GM10248 (cell line): ENCODE measurements at places on chromosomes 11 and 22.

DNA sequence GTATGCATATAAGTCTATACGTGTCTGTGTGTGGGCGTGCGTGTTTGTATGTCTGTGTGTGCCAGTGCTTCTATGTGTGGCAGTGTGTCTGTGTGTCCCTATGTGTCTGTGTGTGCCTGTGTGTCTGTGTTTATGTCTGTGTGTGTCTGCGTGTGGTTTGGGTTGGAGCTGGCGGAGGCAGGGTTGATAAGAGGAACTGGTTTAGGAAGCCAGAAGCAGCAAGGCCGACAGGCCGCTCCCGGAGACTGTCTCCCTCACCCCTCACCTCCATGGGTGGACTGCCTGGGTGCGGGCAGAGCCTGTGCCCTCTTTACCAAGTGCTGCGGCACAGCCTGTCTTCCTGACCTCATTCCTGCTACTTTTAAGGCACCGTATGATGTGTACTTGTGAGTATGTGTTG is 327.1 kb upstream of the B3GAT1 start:
- DNase-seq, result no peak

DNA sequence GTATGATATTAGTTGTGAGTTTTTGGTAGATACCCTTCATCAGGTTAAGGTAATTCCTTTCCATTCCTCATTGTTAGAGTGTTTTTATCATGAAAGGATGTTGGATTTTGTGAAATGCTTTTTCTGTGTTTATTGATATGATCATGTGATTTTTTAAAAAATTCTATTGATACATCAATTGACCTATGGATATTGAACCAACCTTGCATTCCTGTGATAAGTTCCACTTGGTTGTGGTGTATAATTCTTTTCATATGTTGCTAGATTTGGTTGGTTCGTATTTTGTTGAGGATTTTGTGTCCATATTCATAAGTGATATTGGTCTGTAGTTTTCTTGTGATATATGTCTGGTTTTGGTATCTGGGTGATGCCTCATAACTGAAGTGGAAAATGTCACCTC is 6.7 kb downstream of the ANKRD13D start:
- DNase-seq, result no peak

- peak; percentile 80 for DNase-seq
Measured at GRCh38 chr11:32829680-32830412, at the start of gene PRRG4. PRRG4 (plus strand) TSS chr11:32829927; CDS start chr11:32830530, 603 bp downstream.

DNA sequence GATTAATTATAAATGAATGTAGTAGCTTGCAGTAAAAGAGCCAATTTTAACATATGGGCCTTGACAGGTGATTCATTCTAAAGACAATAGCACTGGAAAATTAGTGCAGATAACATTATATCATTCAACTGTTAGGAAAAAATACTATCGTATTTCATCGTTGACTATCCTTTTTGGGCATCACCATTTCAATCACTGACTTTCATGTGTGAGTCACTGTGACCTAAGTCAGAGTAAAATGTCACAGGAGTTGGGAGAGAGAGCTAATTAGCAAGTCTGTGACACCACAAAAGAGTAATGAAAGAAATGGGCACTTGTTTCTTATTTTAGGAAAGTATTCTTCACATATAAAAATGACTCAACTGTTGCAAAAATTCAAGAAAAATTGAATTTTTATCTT is 253.8 kb upstream of the CNTN5 start:
- DNase-seq, result no peak

GRCh38 chr11:102874852-102875251 is at the start of gene MMP12:
MMP12 (minus strand) TSS chr11:102874982; CDS start chr11:102874937, 45 bp downstream.
- no peak for DNase-seq

- DNase-seq, result no peak
Measured at GRCh38 chr11:75380716-75381420, 18.4 kb upstream of the RPS3 start.

DNA sequence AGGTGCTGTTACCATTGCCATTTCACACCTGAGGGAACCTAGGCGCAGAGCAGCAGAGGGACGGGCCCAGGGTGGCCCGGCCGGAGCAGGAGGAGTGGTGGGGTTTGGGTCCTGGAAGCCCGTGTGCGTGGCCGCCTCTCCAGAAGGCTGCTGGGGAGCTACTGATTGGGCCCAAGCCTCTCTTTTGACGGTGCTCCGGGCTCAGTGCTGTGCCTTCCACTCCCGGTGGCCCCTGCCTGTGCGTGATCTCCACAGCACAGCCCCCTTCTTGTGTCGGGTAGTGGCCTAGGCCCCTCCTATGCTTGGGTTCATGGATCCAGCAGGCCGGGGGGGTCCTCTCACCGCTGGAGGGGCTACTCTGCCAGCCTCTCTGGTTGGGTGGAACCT is 41.0 kb downstream of the SMIM38 start:
- DNase-seq, result no peak

DNA sequence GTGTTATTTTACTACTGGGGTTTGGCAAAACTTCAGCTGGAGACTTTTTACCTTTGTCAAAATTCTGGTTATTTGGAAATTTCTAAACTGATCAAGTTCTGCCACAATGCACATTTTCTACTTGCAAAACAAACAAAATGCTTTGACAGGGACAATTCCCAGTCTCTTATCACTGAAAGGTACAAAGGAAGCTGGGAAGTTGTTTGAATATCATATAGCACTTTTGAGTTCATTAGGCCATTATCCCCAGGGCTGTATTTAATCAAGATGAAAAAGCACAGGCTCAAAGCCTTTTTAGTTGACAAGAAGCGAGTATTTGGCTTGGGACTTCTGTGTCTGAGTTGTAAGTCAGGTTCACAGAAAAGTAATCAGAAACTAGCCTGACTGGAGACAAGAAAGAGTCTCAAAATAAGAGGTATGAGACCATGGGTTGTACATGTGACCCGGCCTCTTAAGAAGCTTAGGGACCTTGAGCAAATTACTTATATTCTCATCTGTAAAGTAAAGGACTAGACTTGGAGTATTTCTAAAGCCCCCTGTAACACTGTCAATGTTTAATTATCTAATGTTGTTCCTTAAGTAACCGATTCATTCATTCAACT is 2.9 kb upstream of the HORMAD2 start:
- no peak for DNase-seq

DNA sequence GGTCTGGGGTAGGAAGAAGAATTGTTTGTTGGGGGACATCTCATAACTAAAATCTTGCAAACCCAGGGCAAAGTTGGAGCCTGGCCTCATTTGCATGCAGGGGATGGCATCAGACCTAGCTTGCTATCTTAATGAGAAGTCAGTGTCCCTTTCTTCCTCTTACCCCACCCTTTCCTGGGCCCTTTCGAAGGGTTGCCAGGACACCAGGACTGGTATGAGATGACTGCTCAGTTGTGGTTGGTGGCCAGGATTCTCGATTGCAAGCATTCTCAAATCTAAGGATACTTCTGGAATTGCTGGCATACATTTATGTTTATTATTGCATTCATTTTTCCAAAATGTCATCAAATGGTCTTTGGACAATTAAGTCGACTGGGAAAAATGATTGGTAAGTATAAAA is 131.0 kb downstream of the SLC1A2 start:
- DNase-seq, result no peak

- DNase-seq, result no peak
Measured at GRCh38 chr11:120183701-120184141, 27.1 kb upstream of the OAF start.

DNA sequence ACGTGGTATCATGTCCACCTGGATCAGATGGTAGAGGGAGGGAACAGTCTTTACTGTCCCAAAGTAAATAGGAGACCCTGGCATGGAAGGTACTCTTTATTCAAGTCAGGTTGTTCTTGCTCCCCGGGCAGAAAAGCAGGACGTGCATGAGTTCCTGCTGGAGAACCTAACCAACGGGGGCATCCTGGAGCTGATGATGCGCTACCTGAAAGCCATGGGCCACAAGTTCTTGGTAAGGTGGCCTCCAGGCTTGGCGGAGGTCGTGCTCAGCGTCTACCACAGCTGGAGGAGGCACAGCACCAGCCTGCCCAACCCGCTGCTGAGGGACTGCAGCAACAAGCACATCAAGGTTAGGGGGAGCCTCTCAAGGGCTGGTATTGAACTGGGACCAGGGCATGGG is 48.7 kb downstream of the CABIN1 start:
- no peak for DNase-seq

DNA sequence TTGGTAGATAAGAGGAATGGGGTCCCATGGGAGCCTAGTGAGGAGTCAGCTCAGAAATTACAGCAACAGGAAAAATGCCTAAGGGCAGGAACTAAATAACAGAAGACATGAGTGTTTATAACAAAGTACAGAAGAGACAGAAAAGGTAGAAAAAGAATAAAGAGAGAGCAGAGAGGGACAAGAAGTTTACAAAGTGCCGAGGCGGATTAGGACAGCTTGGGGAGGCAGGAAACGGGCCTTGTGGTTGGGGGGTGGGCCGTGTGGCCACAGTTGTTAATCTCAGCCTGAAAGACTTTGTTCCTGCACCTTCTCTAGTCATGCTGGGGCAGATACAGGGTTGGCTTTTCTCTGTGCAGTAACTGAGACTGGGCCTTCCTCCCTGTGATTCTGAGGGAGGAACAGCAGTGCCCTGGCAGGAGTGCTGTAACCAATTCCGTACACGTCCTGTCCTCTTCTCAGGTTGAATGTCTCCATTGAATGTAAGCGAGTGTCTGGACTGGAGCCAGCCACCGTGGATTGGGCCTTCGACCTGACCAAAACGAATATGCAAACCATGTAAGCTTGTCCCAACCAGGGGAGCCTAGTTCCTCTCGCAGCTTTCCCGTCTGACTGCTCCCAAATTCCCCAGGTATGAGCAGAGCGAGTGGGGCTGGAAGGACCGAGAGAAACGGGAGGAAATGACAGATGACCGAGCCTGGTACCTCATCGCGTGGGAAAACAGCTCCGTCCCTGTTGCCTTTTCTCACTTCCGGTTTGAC is 13.2 kb downstream of the NAA40 start:
- peak; percentile 65 for DNase-seq
